ENCODE measurements at places on chromosomes 1 and 21.

DNA sequence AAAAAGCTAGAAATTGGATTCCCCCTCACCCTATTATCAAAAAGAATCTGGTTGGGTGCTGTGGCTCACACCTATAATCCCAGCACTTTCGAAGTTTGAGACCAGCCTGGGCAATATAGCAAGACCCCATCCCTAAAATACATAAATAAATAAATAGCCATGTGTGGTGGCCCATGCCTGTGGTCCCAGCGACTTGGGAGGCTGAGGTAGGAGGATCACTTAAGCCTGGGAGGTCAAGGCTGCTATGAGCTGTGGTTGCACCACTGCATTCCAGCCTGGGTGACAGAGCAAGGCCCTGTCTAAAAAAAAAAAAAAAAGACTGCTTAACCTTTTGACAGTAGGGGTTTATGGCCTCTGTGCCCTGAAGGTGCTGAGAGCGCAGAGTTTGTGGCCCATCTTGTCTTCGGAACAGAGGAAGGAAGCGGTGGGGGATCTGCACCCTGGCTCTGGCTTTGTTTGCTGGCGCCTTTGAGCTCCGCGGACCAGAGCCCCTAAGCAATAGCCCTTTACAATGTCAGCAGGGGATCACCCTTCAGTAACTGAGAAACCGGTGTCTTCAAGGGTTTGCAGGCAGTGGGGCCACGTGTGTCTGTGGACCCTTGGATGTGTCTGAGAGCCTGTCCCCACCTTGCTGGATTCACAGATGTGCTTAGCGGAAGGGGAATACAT lies 22.1 kb downstream of the SLC2A7 start:
- no peak for DNase-seq

DNA sequence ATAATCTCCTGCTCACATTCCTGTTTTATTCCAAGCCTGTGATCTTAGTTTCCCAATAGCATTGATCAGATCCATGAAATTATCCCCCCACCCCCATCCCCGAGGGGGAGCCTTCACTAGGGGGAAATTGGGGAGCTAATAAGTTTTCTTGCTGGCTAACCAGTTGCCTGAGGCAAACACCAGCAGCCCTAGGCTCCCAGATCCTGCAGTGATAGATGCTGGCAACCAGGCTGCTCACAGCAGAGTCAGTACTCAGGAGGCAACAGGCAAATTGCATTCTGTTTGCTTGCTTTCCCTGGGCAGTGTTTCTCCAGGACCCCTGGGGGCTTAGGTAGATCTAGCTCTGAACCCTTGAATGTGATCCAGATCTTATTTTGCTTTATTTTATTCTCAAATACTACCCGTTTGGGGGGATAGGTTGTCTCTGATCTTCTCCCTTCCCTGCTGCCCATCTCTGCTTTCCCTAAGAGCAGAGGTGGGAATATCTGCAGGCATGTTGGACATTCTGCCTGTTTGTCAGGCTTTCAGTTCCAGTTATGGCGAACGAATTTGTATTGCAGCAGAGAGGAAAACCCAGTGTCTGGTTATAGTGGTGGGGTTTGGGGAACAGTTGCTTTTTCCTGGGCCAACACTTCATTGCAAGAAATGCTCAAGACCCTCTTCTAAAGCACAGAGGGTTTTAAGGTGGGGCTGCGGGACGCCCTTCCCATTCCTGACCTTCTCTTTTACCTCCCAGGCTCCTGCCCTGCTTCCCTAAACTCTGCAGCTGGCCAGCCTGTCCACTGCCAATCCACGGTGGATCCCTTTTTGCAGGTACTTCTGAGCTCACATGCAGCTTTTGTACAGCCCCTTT lies 289.8 kb upstream of the PLXNA2 start:
- no peak for DNase-seq

GRCh38 chr21:42521384-42521783 lies 7.7 kb downstream of the SLC37A1 start:
- no peak for DNase-seq

GRCh38 chr1:35807614-35808449 lies at the start of gene AGO4:
TSS of gene AGO4 (plus strand) at chr1:35808016. CDS start at chr1:35808417, 401 bp downstream.
- DNase-seq, result peak; percentile 70

- no peak for DNase-seq
Observed at GRCh38 chr21:42684109-42684916, 30.9 kb downstream of the PDE9A start.

- DNase-seq, result no peak
Observed at GRCh38 chr1:59378621-59379370, 81.9 kb downstream of the FGGY start.

DNA sequence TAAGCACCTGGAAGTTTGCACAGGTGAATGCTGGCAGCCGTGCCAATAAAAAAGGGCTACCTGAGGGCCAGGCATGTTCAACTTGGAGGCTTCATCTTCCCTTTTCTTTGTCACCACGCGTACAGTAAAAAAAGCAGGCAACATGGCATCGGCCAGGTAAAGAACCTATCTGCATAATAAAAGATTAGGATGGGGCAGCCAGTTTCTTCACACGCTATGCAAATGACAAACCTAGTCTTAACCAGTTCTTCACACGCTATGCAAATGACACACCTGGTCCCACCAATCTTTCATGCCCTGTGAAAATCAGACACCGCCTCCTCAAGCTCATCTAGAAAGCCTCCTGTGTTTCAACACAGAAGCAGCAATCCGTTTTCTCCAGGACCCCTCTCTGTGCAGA lies 413.4 kb downstream of the HLX start:
- no peak for DNase-seq

DNA sequence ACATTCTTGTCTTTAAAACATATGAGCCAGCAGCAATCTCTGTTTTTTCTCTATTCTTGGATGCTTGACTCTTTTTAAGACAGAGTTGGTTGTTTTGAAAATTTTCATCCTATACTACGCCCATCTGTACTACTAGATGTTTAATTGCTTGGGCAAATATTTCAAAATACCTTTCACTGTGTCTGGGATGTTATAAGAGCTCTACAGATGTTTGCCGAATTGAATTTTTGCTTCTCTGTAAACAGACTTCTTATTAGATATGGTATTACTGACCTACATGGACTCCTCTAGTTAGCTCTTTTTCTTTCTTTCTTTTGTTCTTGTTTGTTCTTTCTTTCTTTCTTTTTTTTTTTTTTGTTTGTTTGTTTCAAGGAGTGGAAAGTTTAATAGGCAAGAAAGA lies 345.1 kb downstream of the ST6GALNAC3 start:
- no peak for DNase-seq

- no peak for DNase-seq
Observed at GRCh38 chr1:109805486-109806165, 41.9 kb upstream of the EPS8L3 start.

DNA sequence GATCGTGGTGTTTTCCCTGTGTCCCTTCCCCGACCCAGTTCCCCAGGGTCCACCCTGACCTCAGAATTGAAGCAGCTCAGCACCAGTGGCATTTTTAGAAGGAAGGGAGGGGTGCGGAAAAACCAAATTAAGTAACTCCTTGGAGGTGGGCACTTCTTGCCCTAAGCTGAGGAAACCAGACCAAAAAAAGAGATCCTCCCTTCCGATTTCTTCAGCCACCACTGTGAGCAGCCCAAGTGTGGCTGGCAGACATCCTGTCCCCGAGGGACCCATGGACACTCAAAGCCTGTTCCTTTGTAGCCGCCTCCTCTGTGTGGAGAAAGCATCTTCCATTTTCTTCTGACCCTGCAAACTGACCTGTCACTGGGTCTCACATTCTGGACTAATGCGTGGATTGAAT lies 31.3 kb downstream of the KIRREL1 start:
- no peak for DNase-seq

DNA sequence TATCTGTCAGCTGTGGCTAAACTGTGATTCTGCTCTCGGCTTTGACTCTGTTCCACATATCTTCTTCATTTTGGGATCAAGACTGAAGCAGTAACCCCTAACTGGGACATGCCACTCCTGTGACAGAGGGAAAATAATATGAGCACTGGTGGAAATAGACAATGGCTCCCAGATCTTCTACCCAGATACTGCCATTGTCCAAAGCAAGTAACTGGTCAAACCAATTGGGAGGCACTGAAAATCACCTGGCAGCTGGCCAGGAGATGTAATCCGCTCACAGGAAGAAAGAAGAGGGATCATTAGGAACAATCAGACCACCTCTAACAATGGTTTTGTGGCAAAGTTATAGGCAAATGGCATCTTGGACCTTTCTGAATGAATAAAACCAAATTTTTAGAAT lies 10.7 kb downstream of the SNX7 start:
- no peak for DNase-seq

- no peak for DNase-seq
Observed at GRCh38 chr1:44016890-44017400, 14.3 kb downstream of the SLC6A9 start.

DNA sequence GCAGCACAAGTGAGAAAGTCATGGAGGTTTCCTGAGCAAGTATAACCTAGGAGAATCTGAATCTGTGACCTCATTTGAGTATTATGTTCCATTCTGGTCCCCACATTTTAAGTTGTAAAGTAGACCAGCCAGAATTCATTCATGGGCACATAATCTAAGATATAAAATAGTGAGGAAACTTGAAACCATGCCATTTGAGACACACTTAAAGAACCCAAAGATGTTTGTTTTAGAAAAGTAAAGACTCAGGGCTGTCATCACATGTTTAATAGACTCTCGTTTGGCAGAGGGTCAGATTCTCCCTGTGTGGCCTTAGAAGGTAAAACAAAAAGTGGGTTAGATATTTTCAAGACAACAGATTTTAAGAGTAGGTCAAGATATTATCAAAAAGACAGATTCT lies 6.4 kb downstream of the SZT2 start:
- DNase-seq, result no peak

DNA sequence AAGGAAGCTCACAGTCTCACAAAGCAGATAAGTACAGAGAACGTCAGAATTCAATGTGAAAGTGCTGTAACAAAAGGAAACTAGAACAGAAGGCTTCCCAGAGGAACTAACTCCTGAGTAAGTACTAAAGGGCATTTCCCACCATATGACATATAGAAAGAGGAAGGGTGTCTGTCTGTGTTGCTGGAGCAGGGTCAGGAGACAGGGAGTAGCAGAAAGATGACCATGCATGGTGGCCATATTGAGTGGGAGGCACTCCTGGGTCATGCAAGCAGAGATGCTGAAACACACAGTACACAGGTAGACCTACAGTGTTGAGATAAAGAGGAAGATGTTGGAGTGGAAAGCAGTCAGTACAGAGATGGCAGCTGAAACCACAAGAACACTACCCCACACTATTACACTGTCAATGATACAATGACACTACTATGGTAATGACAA lies 47.3 kb downstream of the SLC25A24 start:
- DNase-seq, result no peak

DNA sequence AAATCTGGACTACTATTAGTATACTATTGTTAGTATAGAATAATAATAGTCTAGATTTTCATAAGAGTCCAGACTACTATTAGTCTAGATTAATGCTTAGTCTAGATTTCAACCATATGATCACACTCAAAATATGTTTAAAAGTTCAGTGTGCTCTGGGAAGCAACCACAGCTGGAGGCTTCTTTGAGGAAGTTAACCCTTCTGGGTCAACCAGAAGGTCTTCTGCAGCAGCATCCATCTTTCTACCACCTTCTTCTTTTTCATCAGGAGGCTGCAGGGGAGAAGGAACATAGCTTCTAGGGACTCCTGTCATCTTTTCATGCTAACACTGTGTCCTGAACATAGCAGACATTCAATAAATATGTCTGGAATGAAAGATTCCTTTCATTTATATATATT lies 51.2 kb upstream of the DNAJC6 start:
- DNase-seq, result no peak

GRCh38 chr1:165829888-165830287 lies 2.5 kb downstream of the UCK2 start:
- DNase-seq, result no peak

GRCh38 chr1:158037008-158037865 lies 43.8 kb downstream of the KIRREL1 start:
- no peak for DNase-seq

DNA sequence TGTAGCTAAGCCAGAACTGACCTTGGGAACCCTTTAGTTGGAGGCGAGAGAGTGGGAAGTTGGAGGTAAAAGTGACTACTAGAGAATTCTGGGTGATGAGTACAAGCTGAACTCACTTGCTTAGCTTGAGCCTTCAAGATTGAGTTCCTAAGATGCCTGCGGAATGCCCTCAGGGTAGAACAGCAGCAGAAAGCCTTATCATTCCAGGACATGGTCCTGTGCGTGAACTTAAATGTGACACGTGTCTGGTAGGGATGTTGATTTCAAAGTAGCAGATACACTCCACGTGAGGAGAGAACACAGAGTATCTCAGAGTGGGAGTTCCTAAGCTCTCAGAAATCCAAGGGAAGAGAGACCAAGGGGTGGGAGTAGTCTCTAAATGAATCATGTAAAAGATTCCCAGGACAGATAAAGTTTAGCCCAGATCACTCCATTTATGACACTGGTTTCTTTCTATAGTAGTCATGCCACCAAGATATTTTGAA lies 60.1 kb downstream of the KCNK1 start:
- no peak for DNase-seq

GRCh38 chr1:195012995-195013394 lies 1595.2 kb downstream of the KCNT2 start:
- DNase-seq, result no peak

DNA sequence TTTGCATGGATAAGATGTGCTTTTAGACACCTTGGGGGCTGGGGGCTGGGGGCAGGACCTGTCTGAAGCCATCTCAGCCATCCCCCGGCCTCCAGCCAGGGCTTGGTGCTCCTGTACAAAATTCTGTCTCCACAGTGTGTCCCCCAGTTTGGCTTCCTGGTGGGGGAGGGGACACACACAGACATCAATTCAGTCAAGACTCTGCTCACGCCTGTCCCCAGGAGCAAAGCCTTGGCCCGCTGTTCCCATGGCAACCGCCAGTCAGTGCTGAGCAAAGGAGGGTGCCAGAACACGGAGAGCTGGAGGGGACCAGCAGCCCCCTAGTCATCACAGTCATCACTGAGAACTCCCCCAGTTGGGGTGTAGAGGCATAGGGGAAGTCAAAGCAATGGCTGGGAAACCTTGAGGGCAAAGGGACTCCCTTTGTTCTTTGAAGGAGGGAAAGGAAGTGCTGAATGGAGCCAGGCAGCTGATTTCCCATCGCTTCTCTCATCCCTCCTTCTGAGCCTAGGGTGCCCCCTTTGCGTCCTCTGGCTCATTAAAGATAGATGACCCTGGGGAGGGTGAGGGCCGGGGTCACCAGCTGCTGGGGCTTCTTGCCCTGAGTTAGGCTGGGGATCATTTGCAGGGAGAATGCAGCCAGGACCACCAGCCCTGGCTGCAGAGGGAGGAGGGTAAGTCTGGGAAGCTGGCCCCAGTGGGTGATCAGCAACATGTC lies 134.9 kb upstream of the IPO9 start:
- no peak for DNase-seq

- DNase-seq, result peak; percentile 48
Observed at GRCh38 chr1:55512466-55512865, 297.3 kb upstream of the USP24 start.
